ENCODE measurements at places on chromosomes 3 and 15. TPM values are rescaled to one million over a fixed set of nuclear protein-coding genes. Genes with fewer than 3 reads are reported as not detected.
A peak's percentile ranks its signal among the peaks of the same experiment; 100 is the strongest.

GRCh38 chr3:15601046-15601398 is 347 bp downstream of the HACL1 start:
- H3K4me3 ChIP-seq, result peak overlapping the region; percentile 100
- H3K27me3 ChIP-seq, result no peaks in the 10 kb centered on the region
- peaks cover 33% of the 10 kb centered on the region for H3K4me1 ChIP-seq
- no peak for DNase-seq
- peaks cover 33% of the 10 kb centered on the region for H3K36me3 ChIP-seq
- H3K27ac ChIP-seq, result peak overlapping the region; percentile 99

GRCh38 chr15:90376789-90377188 is 11.3 kb upstream of the IQGAP1 start:
- no peak overlapping the region for H3K27ac ChIP-seq
- no peaks in the 10 kb centered on the region for H3K4me1 ChIP-seq
- H3K36me3 ChIP-seq, result no peaks in the 10 kb centered on the region
- no peak overlapping the region for H3K4me3 ChIP-seq

DNA sequence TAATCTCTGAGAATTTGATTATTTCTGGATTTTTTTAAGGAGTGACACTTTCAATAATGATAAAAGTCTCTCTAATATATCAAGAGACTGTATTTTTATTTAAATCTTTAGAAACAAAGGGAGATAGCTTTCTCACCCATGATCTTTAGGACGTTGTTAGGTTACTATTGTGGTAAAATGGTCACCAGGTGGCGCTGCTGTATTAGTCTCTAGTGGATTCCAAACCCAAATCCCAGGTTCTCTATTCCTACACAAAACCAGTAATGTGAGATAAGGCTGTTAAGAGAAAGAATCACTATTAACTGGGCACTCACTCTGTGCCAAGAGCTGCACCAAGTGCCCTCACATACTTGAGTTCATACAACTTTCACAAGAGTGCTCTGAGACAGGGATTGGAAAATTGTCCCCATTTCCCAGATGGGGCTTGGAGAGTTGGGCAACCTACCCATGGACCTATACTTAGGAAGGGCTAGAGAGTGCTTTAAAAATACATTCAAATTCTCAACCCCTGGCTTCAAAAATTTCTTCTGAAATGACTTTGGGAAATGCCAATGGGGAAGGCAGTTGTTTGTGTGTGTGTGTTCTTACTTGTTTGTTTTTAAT is 593.4 kb upstream of the TGFBR2 start:
- no peak overlapping the region for H3K4me3 ChIP-seq
- H3K27me3 ChIP-seq, result no peaks in the 10 kb centered on the region
- peaks cover 5% of the 10 kb centered on the region for H3K4me1 ChIP-seq

The GUCA1C gene
- not detected for total RNA-seq

The RNF7 gene
- total RNA-seq, result 84.3 TPM

Data from osteocyte (in vitro differentiated cells).